ENCODE measurements at places on chromosomes 3 and 15. TPM values are rescaled to one million over a fixed set of nuclear protein-coding genes. Genes with fewer than 3 reads are reported as not detected.

- no peak for DNase-seq
Measured at GRCh38 chr15:92650256-92650655, 5.3 kb downstream of the FAM174B start.

DNA sequence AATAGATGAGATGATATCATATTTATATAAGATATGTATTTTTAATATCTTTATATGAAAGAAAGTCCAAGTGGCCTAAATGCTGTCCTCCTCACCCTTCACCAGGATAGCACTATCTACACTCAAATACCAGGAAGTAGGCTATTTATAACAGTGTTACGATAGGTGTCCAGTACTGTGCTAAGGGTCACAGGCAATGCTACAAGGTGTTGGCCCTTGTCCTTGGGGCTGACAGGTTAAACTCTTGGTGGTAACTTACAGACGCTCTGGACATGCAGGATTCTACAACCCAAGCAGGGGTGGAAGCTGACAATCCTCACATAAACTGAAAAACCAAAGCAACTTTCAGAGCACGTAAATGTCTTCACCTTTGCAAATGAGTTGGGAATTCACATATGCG is 22.3 kb downstream of the NCEH1 start:
- DNase-seq, result no peak

Gene STXBP5L
- not detected for total RNA-seq

DNA sequence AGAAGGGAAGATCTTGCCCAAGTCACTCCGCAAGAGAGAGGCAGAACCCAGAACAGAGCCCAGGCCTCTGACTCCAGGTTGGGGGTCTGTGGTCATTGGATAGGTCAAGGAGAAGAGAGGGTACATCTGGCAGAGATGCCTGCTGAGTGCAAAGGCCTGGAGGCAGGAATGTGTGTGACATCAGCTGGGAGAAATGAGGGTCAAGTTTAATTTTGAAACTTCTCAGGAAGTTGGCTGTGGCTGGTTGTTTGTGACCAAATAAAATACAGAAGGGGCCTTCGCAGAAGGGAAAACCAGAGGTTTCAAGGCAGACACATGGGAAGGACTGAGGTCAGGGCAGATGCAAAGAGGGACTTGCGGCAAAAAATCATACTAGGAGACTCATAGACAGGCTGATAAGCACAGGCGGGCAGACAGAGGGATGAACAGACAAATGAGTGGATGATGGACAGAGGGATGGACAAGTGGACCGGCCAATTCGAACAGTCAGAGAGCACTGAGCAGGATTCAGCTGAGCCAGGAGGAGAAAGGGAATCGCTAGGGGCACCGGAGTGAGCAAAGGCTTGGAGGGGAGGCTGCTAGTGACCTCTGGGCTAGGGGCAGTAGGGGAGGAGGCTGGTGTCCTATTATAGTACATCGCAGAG is 28.8 kb upstream of the CACNA2D2 start:
- DNase-seq, result no peak

DNA sequence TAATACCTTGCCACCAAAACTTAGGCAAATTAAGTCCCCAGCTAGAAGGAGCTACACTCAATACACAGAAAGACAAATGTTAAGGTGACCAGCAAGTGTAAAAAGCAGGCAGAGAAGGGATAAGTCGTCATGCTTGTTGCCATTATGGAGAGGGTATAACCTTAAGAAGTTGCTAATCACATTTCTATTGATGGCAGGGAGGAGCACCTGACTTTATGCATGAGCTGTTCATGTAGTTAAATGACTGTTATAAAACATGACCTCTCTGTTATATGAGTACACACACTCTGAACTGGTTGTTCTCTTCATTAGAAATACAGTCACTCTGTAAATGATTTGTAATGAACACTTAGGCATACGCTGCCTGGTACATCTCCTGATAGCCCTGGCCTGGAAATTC is 6.6 kb upstream of the CCNL1 start:
- DNase-seq, result no peak

GRCh38 chr15:65914981-65915925 is 46.0 kb downstream of the RAB11A start:
- DNase-seq, result no peak

Gene PDCD7
- total RNA-seq, result 14.5 TPM

Gene TMEM89
- not detected for total RNA-seq

Gene IL16
- total RNA-seq, result 5.5 TPM

- no peak for DNase-seq
Measured at GRCh38 chr3:63441262-63441661, 163.2 kb downstream of the SYNPR start.

Gene OXTR
- total RNA-seq, result 9.0 TPM

GRCh38 chr3:134201201-134202130 is 49.2 kb downstream of the RYK start:
- no peak for DNase-seq

Gene EFCC1
- total RNA-seq, result 2.9 TPM

- DNase-seq, result no peak
Measured at GRCh38 chr3:149850787-149851584, 38.0 kb downstream of the RNF13 start.

- no peak for DNase-seq
Measured at GRCh38 chr15:58312031-58312430, 119.8 kb upstream of the LIPC start.

GRCh38 chr3:176932433-176932832 is 264.8 kb downstream of the TBL1XR1 start:
- no peak for DNase-seq

GRCh38 chr3:68787106-68787626 is 145.2 kb downstream of the TAFA4 start:
- DNase-seq, result no peak

Gene RPL39L
- total RNA-seq, result 2.4 TPM

GRCh38 chr15:73965758-73966113 is 26.4 kb downstream of the STOML1 start:
- no peak for DNase-seq

DNA sequence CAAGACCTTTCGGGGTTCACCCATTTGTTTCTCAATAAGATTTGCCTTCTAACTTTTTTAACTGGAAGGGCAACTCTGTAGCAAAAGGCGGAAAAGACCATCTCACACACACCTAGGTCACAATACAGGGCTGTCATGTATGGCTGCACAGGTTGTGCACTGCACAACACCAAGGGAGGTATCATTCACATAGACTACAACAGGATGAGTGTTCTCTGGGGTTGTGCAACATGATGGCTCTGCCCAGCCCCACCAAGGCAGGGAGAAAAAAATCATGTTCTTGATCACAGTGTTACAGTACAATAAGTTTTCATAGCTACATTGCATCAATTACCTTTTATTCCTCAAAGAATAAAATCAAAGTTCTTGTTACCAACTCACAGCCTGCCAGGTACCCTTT is 52.8 kb downstream of the ANXA2 start:
- no peak for DNase-seq

DNA sequence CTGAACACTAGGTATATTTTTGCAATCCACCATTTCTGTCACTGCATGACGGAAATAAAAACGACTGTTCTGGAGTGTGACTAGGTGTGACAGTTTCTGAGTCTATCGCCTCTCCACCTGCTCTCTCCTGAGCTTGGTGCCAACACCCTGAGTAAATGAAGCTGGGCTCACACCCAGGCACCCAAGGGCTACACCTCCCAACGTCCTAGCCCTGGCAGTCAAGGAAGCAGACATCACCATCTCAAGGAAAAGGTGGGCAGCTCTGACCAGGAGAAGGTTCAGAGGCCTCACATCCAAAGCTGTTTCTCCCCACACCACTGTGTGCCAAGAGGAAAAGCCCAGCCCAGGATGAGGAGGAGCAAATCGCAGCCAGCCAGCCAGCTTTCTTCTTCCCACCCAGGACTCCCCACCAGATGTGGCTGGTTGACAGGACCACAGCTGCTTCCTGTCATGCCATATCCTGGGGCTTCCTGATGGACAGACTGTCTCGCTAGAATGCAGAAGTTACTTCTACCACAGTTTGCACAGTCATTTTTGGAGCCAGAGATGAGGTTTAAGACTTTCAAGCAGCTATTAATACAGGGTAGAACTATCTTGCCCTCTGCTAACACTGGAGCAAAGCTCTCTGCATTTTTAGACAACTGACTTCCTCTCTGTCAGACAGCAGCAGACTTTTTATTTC is 3.3 kb downstream of the SCAMP2 start:
- DNase-seq, result peak; percentile 22

DNA sequence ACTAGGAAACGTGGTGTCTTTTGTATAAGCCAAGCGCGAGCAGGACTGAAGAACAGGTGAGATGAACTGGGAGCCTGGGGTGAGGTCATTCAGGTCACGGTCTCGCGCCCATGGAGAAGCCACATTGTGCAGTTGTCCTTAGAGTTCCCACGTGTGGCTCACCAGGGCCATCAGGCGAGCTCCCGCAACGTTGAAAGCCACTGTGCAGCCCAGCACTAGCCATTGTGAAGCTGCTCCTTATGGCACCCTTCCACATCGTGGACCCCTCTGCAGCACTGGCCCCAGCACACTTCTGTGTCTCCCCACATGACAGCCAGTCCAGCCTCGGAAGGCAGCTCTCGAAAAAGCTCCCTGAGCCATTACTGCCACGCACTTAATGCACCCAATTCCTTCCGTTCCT is 7.6 kb upstream of the APBA2 start:
- DNase-seq, result no peak

GRCh38 chr3:14151471-14152083 is 26.7 kb downstream of the TMEM43 start:
- DNase-seq, result no peak

DNA sequence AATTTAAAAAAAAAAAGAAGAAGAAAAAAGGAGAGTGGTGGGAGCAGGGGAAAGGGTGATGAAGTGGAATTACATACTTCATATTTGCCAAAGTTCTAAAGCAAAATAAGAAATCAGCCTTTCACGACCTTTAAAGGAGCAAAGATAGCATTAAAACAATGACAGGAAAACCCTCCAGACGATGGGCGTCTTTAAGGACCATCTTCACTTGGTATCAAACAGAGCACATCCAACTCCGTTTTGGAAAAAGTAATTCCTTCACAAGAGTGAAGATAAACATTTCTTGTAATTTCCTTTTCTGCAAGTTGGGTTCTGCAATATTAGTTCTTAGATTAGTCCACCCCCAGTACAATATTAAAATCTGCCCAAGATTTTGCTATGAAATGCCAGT is 32.8 kb downstream of the FRMD4B start:
- DNase-seq, result no peak
